ENCODE measurements at places on chromosomes 3 and 15.

DNA sequence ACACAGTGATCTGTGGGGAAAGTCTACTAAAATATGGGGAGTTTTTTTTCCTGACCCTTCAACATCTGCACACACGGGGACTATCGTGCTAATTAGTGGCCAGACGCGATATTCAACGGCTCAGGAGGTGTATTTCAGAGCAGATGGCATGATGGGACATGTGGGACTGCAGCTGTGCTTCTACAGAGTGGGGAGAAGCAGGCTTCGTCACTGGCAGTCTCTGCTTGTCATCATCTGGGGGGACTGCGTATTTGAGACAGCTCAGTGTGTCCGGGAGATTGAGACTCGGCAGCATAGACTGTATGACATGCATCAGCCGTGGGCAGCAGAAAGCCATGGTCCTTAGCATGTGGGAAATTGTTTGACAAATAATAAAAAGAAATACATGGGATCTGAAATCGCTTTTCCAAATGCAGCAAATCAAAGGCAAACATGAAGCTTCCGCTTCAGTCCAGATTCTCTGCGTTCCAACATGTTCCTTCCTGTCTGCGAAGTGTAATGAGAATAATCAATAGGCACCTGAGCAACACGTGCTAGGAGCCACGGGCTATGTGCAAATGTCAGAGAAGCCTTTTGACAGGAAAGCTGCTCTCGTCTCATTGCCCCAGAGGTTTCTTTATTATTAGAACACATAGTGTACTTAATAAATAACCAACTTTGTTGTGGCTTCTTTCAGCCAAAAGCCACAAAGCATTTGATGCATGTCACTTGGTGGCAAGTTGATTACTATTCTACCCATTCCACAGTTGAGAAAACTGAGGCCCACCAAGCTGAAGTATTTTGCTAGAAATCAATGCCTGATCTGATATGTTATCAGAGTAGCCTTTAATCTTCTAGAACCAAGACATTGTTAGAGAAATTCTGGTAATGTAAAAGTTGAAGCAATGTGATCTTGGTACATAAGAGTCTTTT lies 276.3 kb downstream of the RYR3 start:
- no peak for DNase-seq

DNA sequence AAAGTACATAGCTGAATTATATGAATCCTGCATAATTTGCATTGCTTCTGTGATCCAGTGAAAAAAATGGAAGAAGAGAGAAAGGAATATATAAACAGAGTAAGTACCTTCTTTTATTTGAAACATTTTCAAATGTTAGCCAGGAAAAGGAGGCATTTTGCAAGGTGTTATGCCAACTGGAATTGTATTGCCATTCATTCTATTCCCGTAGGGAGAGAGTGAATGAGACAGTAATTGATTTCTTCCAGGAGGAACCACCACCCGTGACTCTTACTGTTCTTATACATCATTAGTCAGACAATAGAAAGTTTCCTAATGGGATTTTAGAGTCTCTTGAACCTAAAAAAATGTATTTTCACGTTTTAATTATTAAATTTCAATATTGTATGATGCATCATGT lies 324.1 kb upstream of the ALCAM start:
- DNase-seq, result no peak

DNA sequence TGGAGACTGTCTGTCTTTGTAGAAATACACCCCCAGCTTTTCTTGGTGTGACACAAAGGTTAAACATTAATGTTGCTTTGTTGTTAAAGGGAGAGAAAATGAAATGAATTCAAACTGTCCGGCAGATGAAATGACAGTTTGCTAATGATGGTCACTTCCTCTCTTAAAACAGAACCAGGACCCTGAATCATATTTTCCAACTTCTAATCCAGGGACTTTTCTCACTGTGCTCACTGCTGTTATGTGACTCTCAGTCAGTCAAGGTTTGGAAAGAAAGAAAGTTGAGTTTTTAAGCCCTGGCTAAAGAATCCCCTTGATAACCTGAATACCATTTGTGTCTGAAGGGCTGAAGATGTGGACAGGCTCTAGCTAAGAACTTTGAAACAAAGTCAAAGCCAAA lies 215.8 kb downstream of the AGBL1 start:
- DNase-seq, result no peak

DNA sequence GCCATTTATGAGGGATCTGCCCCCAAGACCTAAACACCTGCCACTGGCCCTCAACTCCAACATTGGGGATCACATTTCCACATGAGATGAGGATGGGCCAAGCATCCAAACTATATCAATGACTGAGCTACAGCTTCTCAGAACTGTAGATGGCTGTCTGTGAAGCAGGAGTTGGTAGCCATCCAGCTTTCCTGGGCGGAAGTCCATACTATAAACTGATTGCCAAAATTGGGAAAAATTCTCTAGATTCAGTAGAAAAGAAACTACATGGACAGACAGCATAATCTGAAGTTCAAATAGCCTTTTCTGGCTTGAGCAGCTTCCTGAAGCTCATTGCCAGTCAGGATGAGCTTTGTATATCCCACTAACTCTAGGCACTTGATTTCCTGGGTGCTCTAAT lies 214.7 kb upstream of the ZBTB20 start:
- no peak for DNase-seq

- no peak for DNase-seq
Measured at GRCh38 chr15:71888797-71889196, 78.4 kb downstream of the NR2E3 start.

- DNase-seq, result no peak
Measured at GRCh38 chr15:76363251-76363650, 26.7 kb downstream of the ISL2 start.

GRCh38 chr3:58258392-58259055 lies 20.9 kb downstream of the ABHD6 start:
- DNase-seq, result no peak

- DNase-seq, result no peak
Measured at GRCh38 chr15:89131731-89132130, 43.5 kb downstream of the ABHD2 start.

All from stimulated activated CD8-positive, alpha-beta memory T cell treated with anti-CD3 and anti-CD28 coated beads, Interleukin-2, amount 100 ng/mL, for 1 hour (primary cell).